ENCODE measurements at places on chromosomes 1 and 21.
A peak's percentile ranks its signal among the peaks of the same experiment; 100 is the strongest.

DNA sequence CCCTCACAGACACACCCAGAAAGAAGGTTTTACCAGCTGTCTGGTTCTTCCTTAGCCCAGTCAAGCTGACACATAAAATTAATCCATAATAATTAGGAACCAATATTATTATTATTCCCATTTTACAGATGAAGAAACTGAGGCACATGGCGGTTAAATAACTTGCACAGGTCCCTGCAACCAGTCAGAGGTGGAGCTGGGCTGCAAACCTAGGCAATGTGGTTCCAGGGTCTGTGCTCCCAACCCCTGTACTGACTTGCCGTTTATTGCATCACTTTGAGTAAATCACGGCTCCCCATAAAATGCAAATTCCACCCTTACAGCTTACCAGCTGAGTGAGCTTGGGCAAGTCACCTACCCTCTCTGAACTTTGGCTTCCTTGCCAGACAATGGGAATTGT is 179.2 kb upstream of the POU3F1 start:
- no peak for DNase-seq

- no peak for DNase-seq
These were observed 216.6 kb downstream of the HHIPL2 start for GRCh38 chr1:222331340-222331739.

DNA sequence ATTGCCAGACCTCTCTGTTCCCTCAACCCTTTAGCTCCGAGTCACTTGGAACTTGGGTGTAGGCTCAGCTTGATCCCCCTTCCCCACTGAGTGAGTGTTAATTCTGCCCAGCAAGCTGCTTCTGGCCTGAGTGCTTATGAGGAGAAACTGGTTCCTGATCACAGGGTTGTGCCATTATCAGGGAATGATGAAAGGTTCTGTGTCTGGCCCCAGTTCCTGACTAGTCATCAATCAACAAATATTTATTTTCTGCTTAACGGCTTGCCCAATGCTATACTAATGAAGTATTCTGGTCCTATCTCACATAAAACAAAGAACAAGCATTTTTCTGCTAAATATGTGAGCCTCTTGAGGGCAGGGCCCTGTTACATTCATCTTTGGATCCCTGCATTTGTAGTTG is 20.8 kb downstream of the CC2D1B start:
- no peak for DNase-seq

DNA sequence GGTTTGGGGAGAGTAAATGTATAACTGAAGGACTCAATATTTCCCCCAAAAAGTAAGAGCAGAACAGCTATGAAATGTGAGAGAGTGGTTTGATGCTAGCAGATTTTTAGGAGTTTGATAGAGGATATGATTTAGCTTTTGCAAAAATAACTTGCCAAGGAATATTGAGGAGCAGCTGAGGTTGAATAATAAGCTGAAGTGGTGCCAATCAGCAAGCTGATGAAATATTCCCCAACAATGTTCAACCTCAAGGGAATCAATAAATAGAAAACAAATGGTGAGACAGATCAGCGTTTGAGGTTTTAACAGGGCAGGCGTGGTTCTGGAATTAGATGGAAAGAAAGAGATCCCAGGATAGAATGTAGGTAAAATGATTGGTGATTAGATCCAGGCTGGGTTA is 413.4 kb upstream of the ADAMTS5 start:
- DNase-seq: no peak

GRCh38 chr1:150387200-150387599 is 23.3 kb downstream of the RPRD2 start:
- DNase-seq: no peak

GRCh38 chr1:87368907-87369306 is 40.2 kb downstream of the LMO4 start:
- DNase-seq: no peak

DNA sequence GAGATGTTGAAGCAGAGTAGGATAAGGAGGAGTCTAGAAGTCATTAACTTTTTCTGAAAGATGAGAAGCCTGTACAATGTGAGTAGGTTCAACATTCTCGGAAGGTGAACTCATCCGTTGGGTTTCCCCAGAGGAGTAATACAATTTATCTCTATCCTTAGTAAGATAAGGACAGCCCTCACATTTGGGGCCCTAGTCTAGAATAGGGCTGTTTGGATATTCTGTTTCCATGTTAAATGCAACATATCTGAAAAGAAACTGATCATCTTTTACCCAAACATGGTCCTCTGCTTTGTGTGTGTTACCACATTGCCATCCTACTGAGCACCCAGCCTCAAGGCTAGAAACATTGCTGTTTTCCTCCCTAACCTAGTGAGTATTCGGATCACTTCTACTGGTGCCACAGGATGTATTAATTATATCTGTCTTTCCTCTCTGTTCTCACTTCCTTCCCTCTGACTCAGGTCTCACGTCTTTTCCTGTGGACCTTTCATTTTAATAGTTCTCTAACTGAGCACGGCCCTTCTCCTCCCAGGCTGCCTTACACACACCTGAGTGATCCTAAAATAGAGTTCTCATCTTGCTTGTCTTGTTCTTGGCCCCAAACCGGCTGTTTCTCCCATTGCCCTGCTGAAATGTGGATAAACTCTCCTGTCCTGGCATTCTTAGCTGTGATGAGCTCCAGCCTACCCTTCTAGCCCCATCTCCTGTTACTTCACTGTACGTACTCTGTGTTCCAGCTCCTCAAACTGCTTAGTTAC is 91.7 kb downstream of the CDC14A start:
- peak; percentile 22 for DNase-seq

DNA sequence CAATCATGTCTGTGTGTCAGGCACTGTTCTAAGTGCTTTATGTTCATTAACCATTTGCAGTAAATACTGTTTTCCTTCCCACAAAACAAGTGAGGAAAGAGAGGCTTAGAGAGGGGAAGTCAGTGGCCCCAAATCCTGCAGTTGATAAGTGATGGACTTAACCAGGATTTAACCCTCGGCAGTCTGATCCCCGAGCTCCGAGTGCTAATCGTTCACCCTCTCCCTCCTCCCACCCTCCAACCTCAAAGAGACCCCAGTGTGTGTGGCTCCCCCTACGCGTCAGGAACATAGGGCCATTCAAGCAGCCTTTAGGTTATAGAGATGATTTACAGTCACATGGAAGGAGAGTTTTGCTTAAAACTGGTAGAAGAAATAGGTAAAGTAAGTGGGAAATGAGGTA is 47.2 kb downstream of the SCCPDH start:
- DNase-seq: no peak

DNA sequence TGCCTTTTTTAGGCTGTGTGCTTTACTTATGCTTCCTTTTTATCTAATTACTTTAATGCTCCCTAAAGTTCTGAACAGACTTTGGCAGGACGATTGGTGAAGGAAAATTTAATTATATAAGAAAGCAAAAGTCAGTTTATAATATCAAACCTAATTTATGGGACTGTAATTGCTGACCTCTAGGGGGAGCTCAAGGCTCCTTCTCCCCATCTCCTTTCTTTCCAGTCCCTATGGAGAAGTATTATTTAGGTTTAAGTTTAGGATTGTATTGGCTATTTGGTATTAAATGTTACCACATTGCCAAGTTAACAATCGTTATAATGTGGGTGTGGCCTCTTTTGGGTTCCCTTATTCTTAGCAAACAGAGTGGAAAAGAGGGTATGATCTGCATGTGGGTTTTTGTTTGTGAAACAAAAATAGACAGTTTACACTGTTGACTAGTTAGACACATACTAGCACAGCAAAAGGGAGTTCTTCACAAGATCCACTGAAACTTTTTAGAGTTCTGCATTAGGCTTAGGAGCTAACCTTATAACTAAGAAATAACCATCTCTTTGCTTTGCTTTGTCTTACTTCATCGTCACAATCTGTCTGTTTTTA is 48.2 kb upstream of the TNFSF4 start:
- no peak for DNase-seq

- DNase-seq: no peak
These were observed 25.2 kb upstream of the KIF26B start for GRCh38 chr1:245129319-245130240.

DNA sequence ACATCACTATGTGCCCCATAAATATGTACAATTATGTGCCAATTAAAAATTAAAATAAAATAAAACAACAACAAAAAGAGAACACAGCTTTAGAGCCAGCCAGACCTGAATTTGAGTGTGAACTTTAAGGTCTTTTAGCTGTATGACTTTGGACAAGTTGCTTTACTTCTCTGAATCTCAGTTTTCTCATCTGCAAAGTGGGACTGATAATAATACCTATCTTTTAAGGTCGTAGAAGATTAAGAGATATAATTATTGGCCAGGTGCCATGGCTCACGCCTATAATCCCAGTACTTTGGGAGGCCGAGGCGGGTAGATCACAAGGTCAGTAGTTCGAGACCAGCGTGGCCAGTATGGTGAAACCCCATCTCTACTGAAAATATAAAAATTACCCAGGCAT is 3.3 kb upstream of the VPS72 start:
- no peak for DNase-seq

DNA sequence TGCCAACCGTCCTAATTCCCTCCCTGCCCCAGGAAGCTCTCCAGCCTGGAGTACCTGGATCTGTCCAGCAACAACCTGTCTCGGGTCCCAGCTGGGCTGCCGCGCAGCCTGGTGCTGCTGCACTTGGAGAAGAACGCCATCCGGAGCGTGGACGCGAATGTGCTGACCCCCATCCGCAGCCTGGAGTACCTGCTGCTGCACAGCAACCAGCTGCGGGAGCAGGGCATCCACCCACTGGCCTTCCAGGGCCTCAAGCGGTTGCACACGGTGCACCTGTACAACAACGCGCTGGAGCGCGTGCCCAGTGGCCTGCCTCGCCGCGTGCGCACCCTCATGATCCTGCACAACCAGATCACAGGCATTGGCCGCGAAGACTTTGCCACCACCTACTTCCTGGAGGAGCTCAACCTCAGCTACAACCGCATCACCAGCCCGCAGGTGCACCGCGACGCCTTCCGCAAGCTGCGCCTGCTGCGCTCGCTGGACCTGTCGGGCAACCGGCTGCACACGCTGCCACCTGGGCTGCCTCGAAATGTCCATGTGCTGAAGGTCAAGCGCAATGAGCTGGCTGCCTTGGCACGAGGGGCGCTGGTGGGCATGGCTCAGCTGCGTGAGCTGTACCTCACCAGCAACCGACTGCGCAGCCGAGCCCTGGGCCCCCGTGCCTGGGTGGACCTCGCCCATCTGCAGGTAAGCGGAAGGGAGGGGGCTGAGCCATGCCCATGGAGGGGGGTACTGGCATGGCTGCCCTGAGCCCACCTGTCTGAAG is 16.5 kb downstream of the PODN start:
- DNase-seq: no peak

- DNase-seq: peak; percentile 8
These were observed 9.1 kb downstream of the LAMC2 start for GRCh38 chr1:183195142-183195574.

DNA sequence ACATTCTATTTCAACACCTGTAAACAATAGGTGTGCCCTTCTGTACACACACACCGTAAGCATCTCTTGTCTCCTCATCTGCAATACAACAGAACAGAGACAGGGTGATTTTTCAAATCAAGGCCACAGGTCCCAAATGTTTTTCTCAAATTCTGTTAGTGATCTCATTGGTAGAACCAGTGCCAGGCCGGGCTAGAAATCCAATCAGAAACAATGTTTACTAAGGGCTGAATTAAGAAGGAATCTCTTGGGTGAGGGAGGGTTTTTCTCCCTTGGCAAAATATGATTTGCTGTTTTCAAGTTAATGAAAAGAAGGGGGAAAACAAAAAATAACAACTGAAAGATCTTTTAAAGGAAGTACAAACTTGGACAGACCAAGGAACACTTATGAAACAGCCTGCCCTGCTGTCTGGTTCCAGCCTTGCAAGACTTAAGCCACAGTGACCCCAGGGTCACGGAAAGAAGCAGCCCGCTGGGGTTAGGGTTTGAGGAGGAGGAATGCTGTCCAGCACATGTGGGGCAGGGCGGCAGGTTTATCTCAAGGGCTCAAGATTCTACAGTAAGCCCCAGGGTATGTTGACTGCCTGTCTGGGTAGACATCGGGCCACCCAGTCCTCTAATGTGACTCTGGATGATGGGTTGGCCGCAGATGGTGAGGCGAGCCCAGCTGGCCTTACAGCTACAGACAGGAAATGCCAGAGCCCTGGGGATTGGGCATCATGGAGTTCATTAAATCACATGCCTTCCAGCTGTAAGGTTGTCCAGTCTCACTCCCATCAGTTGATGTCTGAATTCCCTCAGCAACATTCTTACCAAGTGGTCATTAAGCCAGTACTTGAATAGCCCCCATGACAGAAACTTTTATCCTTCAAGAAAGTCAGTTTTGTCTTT is 73.3 kb upstream of the SLC44A3 start:
- DNase-seq: no peak

DNA sequence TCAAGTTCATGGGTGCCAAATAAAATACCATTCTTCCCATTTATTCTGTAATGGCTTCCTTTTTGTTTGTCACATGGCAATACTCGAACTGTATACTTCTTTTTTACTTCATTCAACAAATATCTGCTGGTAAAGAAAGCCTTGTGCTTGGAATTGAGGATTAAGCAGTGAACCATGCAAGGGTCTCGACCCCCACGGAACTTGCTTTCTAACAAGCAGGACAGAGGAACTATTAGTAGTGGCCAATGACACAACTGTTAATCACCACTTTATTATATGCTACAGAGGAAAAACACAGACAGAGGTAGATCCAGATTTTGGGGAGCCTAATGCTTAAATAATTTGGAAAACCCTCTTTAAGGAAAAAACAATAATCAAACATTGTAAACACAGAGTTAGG is 542.2 kb downstream of the DPYD start:
- DNase-seq: no peak

DNA sequence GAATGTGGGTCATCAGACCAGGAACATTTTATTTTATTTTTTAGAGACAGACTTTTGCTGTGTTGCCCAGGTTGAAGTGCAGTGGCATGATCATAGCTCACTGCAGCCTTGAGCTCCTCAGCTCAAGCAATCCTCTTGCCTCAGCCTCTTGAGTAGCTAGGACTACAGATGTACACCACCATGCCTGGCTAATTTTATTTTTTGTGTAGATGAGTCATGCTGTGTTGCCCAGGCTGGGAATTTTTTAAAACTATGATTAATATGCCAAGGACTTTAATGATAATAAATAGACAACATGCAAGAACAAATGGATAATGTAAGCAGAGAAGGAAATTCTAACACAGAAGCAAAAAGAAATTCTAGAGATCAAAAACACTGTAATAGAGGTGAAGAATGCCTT is 142.4 kb downstream of the AK5 start:
- DNase-seq: no peak

DNA sequence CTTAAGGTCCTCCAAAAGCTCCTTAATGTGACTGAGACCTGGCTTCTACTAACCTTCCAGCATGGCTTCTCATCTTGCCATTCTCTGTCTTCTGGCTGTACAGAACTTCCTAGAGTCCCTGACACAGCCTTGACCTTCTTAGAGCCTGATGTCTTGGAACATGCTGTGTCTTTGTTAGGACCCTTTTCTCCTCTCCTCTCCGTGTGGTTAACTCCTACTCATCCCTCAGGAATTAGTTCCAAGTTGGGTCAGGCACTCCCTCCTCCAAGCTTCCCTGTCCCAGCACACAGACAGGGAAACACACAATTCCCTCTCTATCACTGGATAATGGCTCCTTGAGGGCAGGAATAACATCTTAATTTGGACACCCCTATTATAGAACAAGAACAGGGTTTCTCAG is 275.4 kb upstream of the USP24 start:
- no peak for DNase-seq

GRCh38 chr1:152220166-152221163 is 3.5 kb downstream of the HRNR start:
- no peak for DNase-seq

GRCh38 chr1:149927056-149927562 is 494 bp downstream of the SF3B4 start:
- no peak for DNase-seq

All from GM12864 (cell line).